ENCODE measurements at places on chromosomes 7 and 10. TPM values are rescaled to one million over a fixed set of nuclear protein-coding genes. Genes with fewer than 3 reads are reported as not detected.

DNA sequence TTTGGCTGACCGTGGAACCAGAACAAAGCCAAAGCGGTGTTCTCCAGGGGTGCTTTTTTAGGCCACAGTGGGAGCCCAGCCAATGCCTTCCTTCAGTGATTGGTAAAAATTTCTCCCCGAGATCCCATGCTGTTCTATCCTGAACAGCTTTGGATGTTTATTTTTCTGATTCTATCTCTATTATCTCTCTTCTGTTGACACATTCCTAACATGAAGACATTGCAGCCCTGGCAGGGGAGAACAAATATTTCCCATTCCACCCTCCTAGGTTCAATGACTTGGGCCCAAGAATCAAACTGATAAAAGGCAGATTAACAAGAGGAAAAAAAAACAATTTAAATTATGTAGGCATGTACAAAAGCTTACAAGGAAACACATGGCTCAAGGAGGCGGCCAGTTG is 162.7 kb downstream of the PFKFB3 start:
- DNase-seq, result no peak

DNA sequence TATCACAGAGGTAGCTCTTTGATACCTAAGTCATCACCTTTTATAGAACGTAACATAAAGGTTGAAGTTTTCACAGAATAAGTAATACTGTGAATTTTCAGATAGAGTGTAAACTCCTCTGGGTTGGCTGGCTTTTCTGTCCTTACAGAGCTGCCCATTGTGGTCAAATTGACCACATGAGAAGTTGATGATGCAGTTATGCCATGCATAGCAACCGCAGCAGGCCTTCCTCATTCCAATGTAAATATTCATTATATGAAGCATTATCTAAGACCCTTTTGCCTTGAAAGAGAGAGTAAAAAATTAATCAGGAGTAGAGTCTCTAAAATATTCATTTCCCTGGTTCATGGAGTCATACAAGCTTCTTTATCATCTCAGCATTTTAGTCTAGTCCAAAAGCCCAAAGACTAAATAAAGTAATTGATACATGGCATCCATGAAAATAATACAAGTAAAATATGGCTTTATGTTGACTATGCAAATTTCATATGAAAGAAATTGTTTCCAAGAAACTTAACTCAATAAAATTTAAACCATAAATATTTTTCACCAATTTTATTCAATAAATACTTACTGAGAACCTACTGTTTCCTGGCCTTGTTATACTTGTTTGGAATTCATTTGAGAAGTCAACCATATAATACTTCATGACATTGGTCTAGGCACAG is 516.4 kb downstream of the PCDH15 start:
- DNase-seq, result no peak

DNA sequence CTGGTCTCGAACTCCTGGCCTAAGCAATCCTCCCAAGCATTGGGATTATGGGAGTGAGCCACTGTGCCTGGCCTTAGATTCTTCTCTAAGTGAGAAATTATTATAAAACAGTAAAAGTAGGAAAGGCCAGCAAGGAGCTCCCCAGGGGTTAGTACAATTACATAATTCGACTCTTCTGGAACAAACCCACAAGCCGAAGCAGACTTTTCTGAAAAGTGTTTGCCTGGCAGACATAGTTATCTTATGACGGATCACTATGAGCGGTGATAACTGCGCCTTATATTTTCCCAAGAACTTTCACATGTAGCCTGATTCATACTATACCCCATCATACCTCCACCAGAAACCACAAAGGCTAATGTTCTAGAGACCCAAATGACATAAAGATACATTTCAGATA is 30.2 kb upstream of the SH3PXD2A start:
- DNase-seq, result no peak

GRCh38 chr10:106181501-106181900 is 983.0 kb downstream of the SORCS1 start:
- no peak for DNase-seq

GRCh38 chr10:121138918-121139317 is 287.8 kb downstream of the WDR11 start:
- DNase-seq, result no peak

- DNase-seq, result no peak
Measured at GRCh38 chr7:118186501-118186900, 2.5 kb downstream of the LSM8 start.

CALHM1 gene
- not detected for total RNA-seq

RARRES2 gene
- total RNA-seq, result not detected

ANKRD26 gene
- 7.1 TPM for total RNA-seq

All from activated CD4-positive, alpha-beta memory T cell treated with anti-CD3 and anti-CD28 coated beads for 36 hours (primary cell).